Spinal cord (tissue), 10 donors: ENCODE measurements at places on chromosomes 16 and 17. TPM values are rescaled to one million over a fixed set of nuclear protein-coding genes. Genes with fewer than 3 reads are reported as not detected.
A peak's percentile ranks its signal among the peaks of the same experiment; 100 is the strongest.

The MT1A gene
- not detected for total RNA-seq

- H3K36me3 ChIP-seq: no peaks in the 10 kb centered on the region
- H3K27me3 ChIP-seq: no peaks in the 10 kb centered on the region
These were observed 250.3 kb upstream of the SOX9 start for GRCh38 chr17:71870546-71870862.

The TUBD1 gene
- 16.1 TPM for total RNA-seq

DNA sequence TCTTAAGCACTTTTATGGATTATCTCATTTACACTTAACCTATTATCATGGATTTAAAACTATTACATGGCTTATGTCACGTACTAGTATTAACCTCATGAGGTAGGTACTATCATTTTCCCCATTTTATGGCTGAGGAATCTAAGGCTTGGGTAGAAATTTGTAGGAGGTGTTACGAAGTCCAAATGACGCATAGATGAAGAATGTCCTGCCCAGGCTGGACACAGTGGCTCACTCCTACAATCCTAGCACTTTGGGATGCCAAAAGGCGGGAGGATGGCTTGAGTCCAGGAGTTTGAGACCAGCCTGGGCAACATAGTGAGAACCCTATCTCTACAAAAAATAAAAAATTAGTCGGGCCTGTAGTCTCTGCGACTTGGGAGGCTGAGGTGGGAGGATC is 4.8 kb upstream of the C1QL1 start:
- H3K36me3 ChIP-seq: no peaks in the 10 kb centered on the region
- no peak for DNase-seq
- no peak overlapping the region for H3K27ac ChIP-seq
- H3K4me3 ChIP-seq: no peak overlapping the region
- H3K4me1 ChIP-seq: peaks cover 33% of the 10 kb centered on the region
- H3K27me3 ChIP-seq: peaks cover 30% of the 10 kb centered on the region

- H3K4me3 ChIP-seq: no peak overlapping the region
- H3K36me3 ChIP-seq: no peaks in the 10 kb centered on the region
- DNase-seq: no peak
- no peaks in the 10 kb centered on the region for H3K4me1 ChIP-seq
These were observed 242.7 kb downstream of the HAPSTR1 start for GRCh38 chr16:9334103-9334502.

- no peaks in the 10 kb centered on the region for H3K4me1 ChIP-seq
- DNase-seq: no peak
- no peak overlapping the region for H3K27ac ChIP-seq
- no peak overlapping the region for H3K4me3 ChIP-seq
These were observed 311.3 kb downstream of the GRIN2A start for GRCh38 chr16:9870962-9871361.

- peaks cover 20% of the 10 kb centered on the region for H3K4me1 ChIP-seq
- no peaks in the 10 kb centered on the region for H3K27me3 ChIP-seq
- no peak overlapping the region for H3K4me3 ChIP-seq
- no peak for DNase-seq
- peak overlapping the region; percentile 11 for H3K27ac ChIP-seq
- H3K36me3 ChIP-seq: no peaks in the 10 kb centered on the region
These were observed 25.6 kb downstream of the ITGB3 start for GRCh38 chr17:47279062-47279801.

DNA sequence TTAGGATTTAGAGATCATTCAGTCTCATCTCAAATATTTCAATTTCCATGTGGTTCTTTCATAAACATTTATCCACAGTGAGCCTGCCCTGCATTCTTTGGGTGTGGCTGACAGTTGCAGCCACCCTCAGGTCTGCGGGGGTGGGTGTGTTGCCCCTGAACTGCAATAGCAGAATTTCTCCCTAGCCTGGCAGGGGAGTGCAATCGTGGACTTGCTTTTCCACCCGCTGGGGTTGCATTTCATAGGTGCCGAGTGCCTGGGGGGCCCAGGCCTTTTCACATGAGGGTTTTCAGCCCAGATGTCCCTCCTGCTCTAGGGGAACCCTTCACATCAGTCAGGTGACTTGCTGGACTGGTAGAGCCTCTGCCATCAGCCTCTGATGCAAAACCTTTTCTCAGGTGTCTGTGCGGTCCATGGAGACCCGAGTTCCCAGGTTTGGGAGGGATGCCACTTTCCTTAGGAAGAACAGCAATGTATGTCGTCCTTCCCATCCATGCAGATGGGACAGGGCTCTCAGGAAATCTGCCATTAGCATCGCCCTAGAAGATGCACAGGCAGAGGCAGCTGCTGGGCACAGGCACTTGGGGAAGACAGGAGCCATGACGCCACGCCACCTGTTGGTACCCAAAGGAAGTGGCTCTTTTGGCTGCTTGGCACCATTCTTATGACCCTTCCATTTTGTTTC is 2.4 kb upstream of the USP36 start:
- no peak overlapping the region for H3K4me3 ChIP-seq
- DNase-seq: no peak
- no peak overlapping the region for H3K27ac ChIP-seq
- peaks cover 6% of the 10 kb centered on the region for H3K36me3 ChIP-seq

The KRTAP4-1 gene
- total RNA-seq: not detected

DNA sequence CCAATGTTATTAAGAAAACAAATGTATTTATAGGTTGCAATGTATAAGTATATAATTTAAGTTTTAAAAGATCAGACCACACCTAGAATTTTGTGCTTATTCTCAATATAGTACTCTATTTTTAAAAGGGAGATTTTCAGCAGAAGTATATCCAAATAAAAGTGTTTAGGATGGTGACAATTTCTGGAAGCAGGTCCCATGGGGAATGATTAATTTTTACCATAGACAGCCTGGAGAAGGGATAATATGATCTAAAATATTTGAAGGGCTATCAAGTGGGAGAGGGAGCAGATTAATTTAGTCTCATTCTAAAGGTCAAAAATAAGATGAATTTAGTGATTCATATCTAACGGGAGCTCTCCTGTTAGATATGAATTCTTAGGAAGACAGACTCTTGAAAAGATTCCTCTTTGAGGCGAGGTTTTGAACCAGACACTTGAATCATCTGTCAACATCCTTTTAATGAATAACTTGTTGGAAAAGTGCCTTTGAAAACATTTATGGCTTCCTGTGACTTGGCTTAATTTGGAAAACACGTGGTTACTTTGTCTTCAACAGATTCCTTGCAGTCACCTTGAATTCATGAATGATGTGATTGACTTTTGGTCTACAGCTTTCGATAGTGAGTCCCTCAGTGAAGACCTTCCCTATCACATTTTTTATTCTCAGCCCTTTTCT is 29.3 kb upstream of the SMIM36 start:
- H3K36me3 ChIP-seq: no peaks in the 10 kb centered on the region
- no peak overlapping the region for H3K4me3 ChIP-seq
- H3K4me1 ChIP-seq: no peaks in the 10 kb centered on the region
- DNase-seq: peak; percentile 9
- no peak overlapping the region for H3K27ac ChIP-seq
- H3K27me3 ChIP-seq: no peaks in the 10 kb centered on the region

GRCh38 chr17:4545217-4545951 is 9.8 kb downstream of the MYBBP1A start:
- no peaks in the 10 kb centered on the region for H3K27me3 ChIP-seq
- no peak overlapping the region for H3K4me3 ChIP-seq
- H3K27ac ChIP-seq: no peak overlapping the region
- H3K4me1 ChIP-seq: peaks cover 12% of the 10 kb centered on the region

The KRT9 gene
- total RNA-seq: not detected

- H3K27me3 ChIP-seq: no peaks in the 10 kb centered on the region
- peak; percentile 65 for DNase-seq
- H3K27ac ChIP-seq: peak overlapping the region; percentile 88
These were observed 387 bp downstream of the MSI2 start for GRCh38 chr17:57256708-57257112.

DNA sequence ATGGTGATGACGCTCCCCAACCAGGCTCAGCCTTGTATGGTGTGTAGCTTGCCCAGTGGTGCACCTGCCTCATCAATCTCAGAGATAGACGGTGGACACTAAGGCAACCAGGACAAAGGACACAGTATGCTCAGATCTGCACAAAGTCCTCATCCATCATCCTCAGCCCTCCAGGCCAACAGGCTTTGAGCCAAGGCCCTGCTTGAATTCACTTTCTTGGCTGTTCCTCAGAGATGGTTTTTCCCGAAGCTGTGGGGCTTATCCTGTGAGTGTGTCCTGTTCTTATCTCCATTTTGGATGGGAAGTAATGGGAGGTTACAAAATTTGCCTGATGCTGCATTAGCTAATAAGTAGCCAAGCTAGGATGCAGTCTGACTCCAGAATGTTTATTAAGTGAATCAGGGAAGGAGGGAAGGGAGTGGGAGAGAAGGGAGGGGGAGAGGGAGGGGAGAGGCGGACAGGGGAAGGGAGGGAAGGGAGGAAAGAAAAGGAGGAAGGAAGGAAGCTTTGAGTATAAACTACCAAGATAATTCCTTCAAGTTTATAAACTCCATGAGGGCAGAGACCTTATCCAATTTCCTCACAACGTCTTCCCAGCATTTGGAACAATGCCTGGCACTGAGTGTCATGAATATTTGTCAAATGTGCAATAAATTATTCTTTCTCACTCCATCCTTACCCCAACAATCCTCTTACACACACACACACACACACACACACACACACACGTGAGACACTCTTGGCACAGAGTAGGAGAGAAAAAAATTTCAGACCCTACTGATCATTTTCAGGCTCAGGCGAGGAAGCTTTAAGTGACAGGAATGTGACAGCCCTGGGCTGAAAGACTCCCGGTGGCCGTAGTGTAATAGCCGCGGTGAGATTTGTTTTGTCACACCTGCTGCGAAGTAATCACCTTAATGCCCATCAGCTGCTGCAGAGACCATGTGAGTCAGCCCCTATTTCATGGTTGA is 84.3 kb downstream of the BMERB1 start:
- H3K4me1 ChIP-seq: peaks cover 47% of the 10 kb centered on the region
- H3K4me3 ChIP-seq: no peak overlapping the region
- DNase-seq: peak; percentile 60
- peaks cover 12% of the 10 kb centered on the region for H3K36me3 ChIP-seq
- H3K27me3 ChIP-seq: no peaks in the 10 kb centered on the region
- peak overlapping the region; percentile 37 for H3K27ac ChIP-seq

- peaks cover 37% of the 10 kb centered on the region for H3K4me1 ChIP-seq
- peaks cover 58% of the 10 kb centered on the region for H3K27me3 ChIP-seq
- H3K4me3 ChIP-seq: no peak overlapping the region
These were observed 1.4 kb upstream of the GRIN2C start for GRCh38 chr17:74860872-74861661.

The EMP2 gene
- 30.0 TPM for total RNA-seq

DNA sequence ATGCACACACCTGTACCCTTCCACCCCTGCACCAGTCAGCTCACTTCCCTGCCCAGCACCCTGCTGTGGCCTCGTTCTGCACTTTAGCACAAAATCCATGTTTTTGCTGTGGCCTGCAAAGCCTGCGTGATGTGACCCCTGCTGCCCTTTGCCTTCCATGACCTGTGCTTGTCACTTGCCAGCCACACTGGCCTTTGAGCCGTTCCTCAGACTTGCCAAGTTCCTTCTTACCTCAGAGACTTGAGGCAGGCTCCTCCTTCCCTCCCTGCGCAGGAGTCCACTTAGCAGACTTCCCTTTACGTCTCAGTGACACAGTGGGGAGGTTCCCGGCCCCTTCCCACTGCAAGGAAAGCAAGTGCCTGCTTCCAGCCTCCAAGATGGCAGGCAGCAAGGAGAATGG is 134.7 kb downstream of the SNX29 start:
- H3K27ac ChIP-seq: no peak overlapping the region
- no peak overlapping the region for H3K4me3 ChIP-seq
- H3K27me3 ChIP-seq: no peaks in the 10 kb centered on the region
- DNase-seq: no peak

The KRT20 gene
- not detected for total RNA-seq

DNA sequence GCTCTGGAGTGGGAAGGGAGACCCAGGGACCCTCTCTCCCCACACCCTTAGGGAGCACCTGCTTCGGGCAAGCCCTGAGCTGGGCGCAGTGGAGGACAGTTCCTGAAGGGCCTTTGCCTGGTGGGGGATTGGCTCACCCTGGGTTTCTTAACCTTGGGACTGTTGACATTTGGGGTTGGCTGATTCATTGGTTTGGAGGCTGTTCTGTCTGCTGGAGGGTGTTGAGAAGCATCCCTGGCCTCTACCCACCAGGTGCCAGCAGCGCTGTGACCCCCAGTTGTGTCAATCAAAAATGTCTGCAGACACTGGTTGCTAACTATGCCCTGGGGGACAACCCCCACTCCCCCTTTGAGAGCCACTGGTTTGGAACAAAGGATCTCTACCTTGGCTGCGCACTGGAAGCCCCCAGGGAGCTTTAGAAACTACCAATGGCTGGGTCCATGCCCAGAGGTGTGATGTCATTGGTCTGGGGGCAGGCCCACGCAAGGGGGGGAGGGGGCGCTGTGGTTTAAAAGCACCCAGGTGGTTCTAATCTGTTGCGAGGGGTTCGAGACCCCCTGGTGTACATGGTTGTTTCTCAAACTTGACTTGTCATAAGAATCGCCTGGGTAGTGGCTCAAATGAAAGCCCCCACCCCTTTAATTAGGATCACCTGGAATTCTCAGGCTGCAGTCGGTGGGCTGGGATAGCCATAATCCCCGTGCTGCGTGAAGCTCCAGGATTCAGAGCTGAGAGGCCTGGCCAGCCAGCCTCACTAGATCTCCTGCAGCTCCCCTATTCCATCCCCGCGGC is 151.9 kb upstream of the GSE1 start:
- no peak for DNase-seq
- H3K36me3 ChIP-seq: peaks cover 4% of the 10 kb centered on the region
- peaks cover 13% of the 10 kb centered on the region for H3K27me3 ChIP-seq
- H3K4me1 ChIP-seq: peaks cover 56% of the 10 kb centered on the region
- no peak overlapping the region for H3K4me3 ChIP-seq

The SLFN12L gene
- 0.22 TPM for total RNA-seq

The PPM1E gene
- total RNA-seq: 42.0 TPM

DNA sequence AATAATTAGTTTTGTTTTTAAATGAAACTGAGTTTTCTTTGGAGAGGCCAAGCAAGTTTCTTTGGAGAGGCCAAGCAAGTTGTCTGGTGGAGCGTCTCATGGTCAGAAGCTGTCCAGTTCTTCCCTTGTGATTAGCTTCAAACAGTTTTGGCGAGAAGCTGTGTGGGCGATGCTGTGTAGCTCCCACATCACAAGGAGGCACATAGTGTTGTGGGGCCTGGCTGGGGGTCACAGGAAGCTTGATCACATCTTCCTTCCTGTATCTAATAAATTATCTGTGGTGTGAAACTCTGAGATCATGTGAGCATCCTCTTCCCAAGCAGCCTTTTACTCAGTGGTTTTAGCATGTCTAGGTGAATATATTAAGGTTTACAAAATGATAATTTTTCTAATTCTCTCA is 33.9 kb downstream of the SPECC1 start:
- no peaks in the 10 kb centered on the region for H3K27me3 ChIP-seq
- H3K4me1 ChIP-seq: no peaks in the 10 kb centered on the region
- H3K27ac ChIP-seq: no peak overlapping the region
- no peak overlapping the region for H3K4me3 ChIP-seq
- DNase-seq: no peak

The GAS2L2 gene
- total RNA-seq: 0.69 TPM
